Right lobe of liver (tissue), 6 donors: ENCODE measurements at places on chromosomes 6 and 20. TPM values are rescaled to one million over a fixed set of nuclear protein-coding genes. Genes with fewer than 3 reads are reported as not detected.

OOEP gene
- not detected for total RNA-seq

DNA sequence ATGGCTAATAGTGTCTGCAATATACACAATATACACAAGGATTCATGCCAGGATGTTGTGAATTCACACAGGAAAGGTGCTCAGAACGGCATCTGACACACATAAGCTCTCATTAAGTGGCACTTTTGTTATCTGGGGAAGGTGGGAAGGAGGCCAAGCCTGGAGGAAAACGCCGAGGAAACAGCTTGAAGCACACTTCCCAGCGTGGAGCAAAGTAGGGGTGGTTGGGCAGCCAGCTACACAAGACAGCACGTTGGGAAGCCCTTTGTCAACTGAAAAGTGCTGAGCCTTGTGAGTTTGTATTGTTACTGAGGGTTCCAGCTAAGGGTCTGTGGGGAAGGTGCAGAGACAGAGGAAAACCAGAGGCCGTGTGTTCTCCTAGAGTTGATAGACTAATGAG lies 181.0 kb downstream of the ZMYND8 start:
- no peaks in the 10 kb centered on the region for H3K36me3 ChIP-seq
- DNase-seq = no peak
- H3K4me3 ChIP-seq = no peak overlapping the region
- H3K27me3 ChIP-seq = no peaks in the 10 kb centered on the region

DNA sequence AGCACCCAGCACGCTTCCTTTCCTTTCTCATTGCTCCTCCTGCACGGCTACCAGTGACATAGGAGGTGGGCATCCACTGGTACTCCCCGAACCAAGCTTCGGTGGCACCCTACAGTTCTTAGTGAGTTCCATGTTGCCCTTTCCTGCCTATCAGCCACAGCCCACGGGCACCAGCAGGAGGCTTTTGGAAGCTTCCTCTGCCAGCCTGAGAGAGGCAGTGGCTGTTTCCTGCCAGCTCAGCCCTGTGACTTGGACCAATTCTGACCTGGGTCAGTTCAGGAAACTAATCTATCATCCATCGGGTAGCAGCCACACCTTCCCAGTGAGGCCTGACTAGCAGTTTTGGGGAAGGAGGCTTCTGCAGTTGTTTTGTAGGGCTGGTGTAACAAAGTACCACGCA lies 176.4 kb upstream of the UST start:
- H3K27ac ChIP-seq = no peak overlapping the region
- H3K4me3 ChIP-seq = no peak overlapping the region
- no peaks in the 10 kb centered on the region for H3K4me1 ChIP-seq
- no peak for DNase-seq
- H3K27me3 ChIP-seq = no peaks in the 10 kb centered on the region

DNA sequence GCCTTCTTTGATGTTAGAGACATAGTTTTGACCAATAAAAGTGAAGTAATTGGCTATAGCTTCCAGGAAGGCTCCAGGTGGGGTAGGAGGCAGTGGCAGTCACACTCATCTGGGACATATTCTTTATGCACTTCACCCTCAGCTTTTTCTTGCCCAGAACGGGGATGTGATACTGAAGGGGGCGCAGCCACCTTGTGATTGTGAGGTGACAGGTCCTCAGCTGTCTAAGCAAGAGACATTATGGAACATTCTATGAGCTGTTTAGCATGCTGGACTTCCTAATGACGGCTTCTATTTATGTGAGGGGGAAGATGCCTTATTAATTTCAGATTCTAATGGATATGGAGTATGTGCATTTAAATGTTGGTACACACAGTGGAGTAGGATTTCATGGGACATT lies 151.3 kb upstream of the ZFP64 start:
- no peaks in the 10 kb centered on the region for H3K4me1 ChIP-seq
- no peaks in the 10 kb centered on the region for H3K36me3 ChIP-seq
- H3K27me3 ChIP-seq = no peaks in the 10 kb centered on the region
- no peak overlapping the region for H3K4me3 ChIP-seq
- no peak overlapping the region for H3K27ac ChIP-seq
- DNase-seq = no peak

GRCh38 chr6:91864911-91865310 lies 1278.0 kb upstream of the MAP3K7 start:
- H3K36me3 ChIP-seq = no peaks in the 10 kb centered on the region
- DNase-seq = no peak
- H3K27ac ChIP-seq = no peak overlapping the region
- H3K27me3 ChIP-seq = no peaks in the 10 kb centered on the region
- no peak overlapping the region for H3K4me3 ChIP-seq
- H3K4me1 ChIP-seq = no peaks in the 10 kb centered on the region

GRCh38 chr6:56796196-56796532 lies 153.5 kb upstream of the DST start:
- DNase-seq = no peak
- H3K4me3 ChIP-seq = no peak overlapping the region
- H3K36me3 ChIP-seq = no peaks in the 10 kb centered on the region
- no peaks in the 10 kb centered on the region for H3K4me1 ChIP-seq
- no peaks in the 10 kb centered on the region for H3K27me3 ChIP-seq

DSP gene
- 93.3 TPM for total RNA-seq

GRCh38 chr6:125233202-125233601 lies 68.6 kb downstream of the HDDC2 start:
- no peaks in the 10 kb centered on the region for H3K36me3 ChIP-seq
- no peak for DNase-seq
- no peaks in the 10 kb centered on the region for H3K27me3 ChIP-seq
- no peak overlapping the region for H3K4me3 ChIP-seq
- no peaks in the 10 kb centered on the region for H3K4me1 ChIP-seq
- H3K27ac ChIP-seq = no peak overlapping the region

- no peaks in the 10 kb centered on the region for H3K27me3 ChIP-seq
- H3K27ac ChIP-seq = no peak overlapping the region
- no peaks in the 10 kb centered on the region for H3K36me3 ChIP-seq
- DNase-seq = peak; percentile 61
- H3K4me1 ChIP-seq = no peaks in the 10 kb centered on the region
Measured at GRCh38 chr6:35782424-35782823, 1.6 kb downstream of the CLPSL1 start.

GRCh38 chr20:38877483-38877882 lies 48.7 kb upstream of the FAM83D start:
- DNase-seq = no peak
- H3K4me3 ChIP-seq = no peak overlapping the region
- H3K36me3 ChIP-seq = no peaks in the 10 kb centered on the region
- no peaks in the 10 kb centered on the region for H3K4me1 ChIP-seq
- H3K27me3 ChIP-seq = no peaks in the 10 kb centered on the region

DNA sequence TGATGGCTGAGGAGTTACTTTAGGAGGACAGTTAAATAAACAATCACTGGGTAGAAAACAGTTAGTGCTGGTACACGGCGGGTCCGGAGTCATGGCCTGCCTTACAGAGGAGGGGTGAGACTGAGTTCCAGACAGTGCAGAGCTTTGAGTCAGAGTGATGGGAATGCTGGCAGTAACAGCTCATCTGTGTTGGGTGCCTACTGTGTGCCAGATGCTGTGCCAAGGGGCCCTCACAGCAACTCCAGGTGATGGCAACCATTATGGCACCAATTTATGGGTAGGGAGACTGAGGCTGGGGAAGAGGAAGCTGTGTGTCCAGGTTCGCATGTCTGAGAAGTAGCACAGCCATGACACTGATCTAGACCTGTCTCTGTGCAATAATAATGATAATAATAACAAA lies 132.6 kb downstream of the CEBPB start:
- no peak overlapping the region for H3K4me3 ChIP-seq
- no peaks in the 10 kb centered on the region for H3K4me1 ChIP-seq
- no peak for DNase-seq
- no peaks in the 10 kb centered on the region for H3K27me3 ChIP-seq
- H3K27ac ChIP-seq = no peak overlapping the region

PFDN4 gene
- total RNA-seq = 39.4 TPM

- no peak overlapping the region for H3K4me3 ChIP-seq
- no peaks in the 10 kb centered on the region for H3K27me3 ChIP-seq
- H3K36me3 ChIP-seq = no peaks in the 10 kb centered on the region
Measured at GRCh38 chr20:7859356-7859802, 80.9 kb downstream of the HAO1 start.

SIM1 gene
- total RNA-seq = not detected

DNA sequence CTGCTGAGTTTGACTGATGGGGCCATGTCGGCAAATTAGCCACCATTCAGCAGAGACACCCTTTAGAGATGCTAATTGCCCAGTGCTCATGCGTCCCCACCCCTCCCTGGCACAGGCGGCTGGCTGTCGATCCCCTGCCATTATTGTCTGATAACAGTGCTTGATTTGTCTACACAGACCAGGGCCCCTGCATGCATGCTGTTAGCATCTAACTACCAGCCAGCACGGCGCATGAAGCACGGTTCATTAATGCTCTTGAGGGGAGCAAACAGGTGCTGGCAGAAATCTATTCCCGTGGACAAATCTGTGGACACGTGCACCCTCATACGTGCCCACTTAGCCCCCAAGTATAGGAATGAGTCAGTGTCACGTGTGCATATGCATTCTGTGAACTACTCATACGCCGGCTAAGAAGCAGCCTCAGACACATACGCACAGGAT lies 32.2 kb downstream of the KCNB1 start:
- DNase-seq = no peak
- no peaks in the 10 kb centered on the region for H3K4me1 ChIP-seq
- H3K27me3 ChIP-seq = no peaks in the 10 kb centered on the region
- no peaks in the 10 kb centered on the region for H3K36me3 ChIP-seq

GRCh38 chr6:25177500-25178028 lies 101.6 kb upstream of the CARMIL1 start:
- no peak for DNase-seq
- H3K36me3 ChIP-seq = no peaks in the 10 kb centered on the region
- no peaks in the 10 kb centered on the region for H3K4me1 ChIP-seq

GRCh38 chr20:21706261-21707195 lies 1.1 kb downstream of the PAX1 start:
- no peak overlapping the region for H3K27ac ChIP-seq
- no peaks in the 10 kb centered on the region for H3K36me3 ChIP-seq
- no peak overlapping the region for H3K4me3 ChIP-seq
- peaks cover 6% of the 10 kb centered on the region for H3K27me3 ChIP-seq

RIPOR2 gene
- total RNA-seq = 1.8 TPM

GRCh38 chr6:52157301-52157941 lies 28.8 kb upstream of the IL17A start:
- no peak overlapping the region for H3K4me3 ChIP-seq
- DNase-seq = no peak
- no peaks in the 10 kb centered on the region for H3K36me3 ChIP-seq
- no peaks in the 10 kb centered on the region for H3K27me3 ChIP-seq

DNA sequence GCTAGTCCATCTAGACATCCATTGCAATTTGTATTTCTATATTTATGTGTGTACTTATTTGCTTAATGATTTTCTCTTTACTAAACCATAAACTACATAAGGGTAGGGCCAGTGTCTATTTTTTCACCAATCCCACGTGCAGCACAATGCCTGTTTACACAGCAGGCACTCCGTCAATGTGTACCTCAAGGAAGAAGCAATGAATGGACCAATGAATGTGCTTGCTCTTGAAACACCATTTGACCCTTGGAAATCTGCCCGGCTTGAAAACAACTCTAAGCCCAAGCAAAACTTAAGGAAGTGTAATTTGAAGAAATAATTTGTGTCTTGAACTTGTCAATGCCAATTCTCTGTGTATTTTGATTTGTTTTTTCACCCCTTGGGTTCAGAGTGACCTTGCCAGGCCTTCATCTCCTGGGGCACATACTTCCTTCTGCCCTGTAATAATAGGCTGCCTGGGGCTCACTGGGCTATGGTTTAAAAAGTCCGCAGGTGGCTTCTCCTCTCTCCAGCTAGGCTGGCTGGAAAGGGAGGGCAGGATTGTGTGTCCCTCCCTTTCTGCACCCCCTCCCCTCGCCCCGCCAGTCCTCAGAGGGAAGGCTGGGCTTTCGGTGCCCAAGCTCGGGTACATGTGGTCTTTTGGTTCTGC lies 140.8 kb upstream of the ARMC2 start:
- H3K27ac ChIP-seq = no peak overlapping the region
- no peaks in the 10 kb centered on the region for H3K4me1 ChIP-seq
- H3K36me3 ChIP-seq = no peaks in the 10 kb centered on the region
- DNase-seq = no peak

BTNL2 gene
- not detected for total RNA-seq

DNA sequence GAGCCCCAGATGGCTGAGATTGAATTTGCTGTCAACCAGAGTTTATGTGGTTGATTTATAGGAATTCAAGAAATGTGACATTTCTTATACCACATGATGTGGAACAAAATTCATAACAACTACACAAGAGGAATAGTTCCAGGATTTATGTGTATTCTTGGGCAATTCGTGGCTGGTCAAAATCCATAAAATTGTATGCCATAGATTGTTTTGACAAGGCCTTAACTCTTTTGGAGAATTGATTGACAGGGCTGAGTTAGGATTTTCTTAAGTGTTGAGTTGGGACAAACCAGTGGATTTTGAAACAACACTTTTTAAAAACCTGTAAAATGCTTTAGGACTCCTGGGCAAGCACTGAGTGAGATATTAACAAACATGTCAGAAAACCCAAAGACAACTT lies 19.4 kb upstream of the SLC2A12 start:
- no peak overlapping the region for H3K4me3 ChIP-seq
- no peak overlapping the region for H3K27ac ChIP-seq
- H3K27me3 ChIP-seq = no peaks in the 10 kb centered on the region
- no peaks in the 10 kb centered on the region for H3K36me3 ChIP-seq

HLA-DQB1 gene
- 0.37 TPM for total RNA-seq

DNA sequence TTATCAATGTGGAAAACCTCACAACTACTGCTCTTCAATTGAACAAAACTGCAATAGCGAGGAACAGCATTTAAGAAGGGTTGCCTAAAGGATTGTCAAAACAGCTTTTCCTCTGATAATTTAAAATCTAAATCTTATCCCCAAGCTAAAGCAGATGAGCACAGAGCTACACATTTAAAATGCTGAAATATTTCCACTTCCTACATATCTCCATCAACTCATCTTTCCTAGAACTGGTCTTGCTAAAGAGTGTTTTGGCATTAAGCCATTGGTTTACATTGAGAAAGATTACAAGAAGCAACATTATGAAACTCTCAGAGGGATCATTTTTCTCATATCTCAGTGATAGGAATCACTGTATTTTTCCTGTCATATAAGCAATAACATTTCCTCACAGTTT lies 3.6 kb downstream of the OR10C1 start:
- no peak for DNase-seq
- H3K36me3 ChIP-seq = no peaks in the 10 kb centered on the region
- H3K27ac ChIP-seq = no peak overlapping the region
- H3K27me3 ChIP-seq = no peaks in the 10 kb centered on the region
- H3K4me1 ChIP-seq = no peaks in the 10 kb centered on the region
- H3K4me3 ChIP-seq = no peak overlapping the region
